ENCODE measurements at places on chromosomes 1 and 21.

- no peak for DNase-seq
These were observed 344.7 kb downstream of the DUSP10 start for GRCh38 chr1:221397141-221397540.

DNA sequence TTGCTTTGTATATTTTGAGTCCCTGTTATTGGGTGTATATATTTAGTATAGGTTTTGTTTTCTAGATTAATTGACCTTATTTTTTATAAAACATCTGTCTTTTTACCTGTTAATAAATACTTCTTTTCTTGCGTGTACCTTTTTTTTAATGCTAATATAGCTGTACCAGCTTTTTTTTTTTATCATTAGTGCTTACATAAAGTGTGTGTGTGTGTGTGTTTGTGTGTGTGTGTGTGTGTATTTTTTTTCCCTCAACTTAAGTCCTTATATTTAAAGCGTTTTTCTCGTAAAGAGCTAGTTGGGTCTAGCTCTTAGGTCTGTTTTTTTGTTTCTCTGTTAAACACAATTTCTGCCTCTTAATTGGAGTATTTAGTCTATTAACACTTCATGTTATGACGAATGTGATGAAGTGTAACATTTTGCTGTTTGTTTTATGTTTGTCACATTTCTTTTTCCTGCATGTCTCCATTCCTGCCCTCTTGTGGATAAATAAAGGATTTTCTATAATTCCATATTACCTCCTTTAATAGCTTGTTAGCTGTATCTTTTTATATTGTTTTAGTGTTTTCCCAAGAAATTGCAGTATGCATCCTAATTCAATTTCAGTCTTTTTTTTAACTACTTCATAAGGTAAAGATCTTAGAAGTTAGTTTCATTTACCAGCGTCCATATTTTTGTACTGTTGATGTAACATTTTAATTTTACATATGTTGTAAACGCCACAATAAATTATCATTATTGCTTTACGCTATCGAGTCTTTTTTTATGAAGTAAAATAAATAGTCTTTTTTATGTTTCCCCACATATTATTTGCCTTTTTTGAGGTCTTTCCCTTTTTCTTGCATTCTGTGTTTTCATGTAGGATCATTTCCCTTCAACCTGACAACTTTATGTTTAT is 4.3 kb downstream of the PRMT2 start:
- no peak for DNase-seq

- no peak for DNase-seq
These were observed 610 bp downstream of the SCYL3 start for GRCh38 chr1:169892927-169893644.

DNA sequence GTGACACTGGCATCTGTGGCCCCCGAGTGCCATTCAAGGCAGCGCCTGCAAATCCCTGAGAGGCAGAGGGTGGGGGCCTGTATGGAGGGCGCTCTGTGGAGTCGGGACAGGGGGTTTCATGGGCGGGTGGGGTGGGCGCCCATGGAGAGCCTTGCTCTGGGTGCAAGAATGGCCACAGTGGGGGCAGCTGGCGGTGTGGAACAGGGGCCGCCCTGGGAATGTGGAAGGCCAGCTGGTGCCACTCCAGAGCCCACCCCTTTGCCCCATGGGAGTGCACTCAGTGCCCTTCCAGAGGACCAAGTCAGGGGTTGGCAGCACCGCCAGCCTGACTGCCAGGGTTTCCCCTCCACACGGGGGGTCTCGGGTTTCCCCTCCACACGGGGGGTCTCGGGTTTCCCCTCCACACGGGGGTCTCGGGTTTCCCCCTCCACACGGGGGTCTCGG is 55.0 kb upstream of the TRAPPC10 start:
- DNase-seq: no peak

GRCh38 chr1:25615563-25616094 is 962 bp upstream of the MAN1C1 start:
- no peak for DNase-seq

DNA sequence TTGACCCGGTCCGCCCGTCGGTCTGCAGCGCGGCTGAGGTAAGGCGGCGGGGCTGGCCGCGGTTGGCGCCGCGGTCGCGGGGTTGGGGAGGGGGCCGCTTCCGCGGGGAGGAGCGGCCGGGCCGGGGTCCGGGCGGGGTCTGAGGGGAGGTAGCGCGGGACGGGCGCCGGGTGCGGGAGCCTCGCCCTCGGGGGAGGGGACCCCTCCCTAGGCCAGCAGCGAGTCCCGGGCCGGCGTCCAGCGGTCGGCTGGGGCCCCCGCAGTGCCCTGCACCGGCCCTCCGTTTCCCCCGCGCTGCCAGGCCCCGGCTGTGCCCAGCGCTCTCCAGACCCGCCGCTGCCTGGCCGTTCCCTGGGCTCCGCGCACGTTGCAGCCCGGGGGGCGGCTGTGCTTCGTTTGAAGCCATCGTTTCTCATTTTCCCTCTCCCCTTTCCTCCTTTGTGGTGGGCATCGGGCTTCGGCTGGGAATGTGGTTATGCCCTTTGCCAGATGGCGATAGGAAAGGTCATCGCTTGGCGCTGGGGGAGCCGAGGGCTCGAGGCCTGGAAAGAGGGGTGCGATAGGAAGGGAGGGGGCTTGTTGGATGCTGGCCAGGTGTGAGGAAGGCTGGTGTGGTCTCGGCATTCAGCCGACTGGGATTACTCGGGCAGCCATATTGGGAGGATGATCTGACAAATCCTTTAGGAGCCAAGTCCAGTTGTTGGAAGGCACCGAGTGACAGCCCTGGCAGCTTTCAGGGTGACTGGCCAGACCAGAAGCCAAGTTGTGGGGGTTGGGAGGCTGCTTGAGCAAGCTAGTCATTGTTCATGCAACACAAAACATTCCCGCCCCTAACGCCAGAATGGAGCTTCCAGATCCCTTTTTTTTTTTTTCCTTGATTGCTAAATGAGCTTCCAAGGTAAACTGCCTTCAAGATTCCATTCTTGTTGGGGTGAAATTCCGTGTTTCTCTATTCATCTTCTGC is 753 bp downstream of the KIF1B start:
- peak; percentile 90 for DNase-seq

GRCh38 chr1:212218911-212219310 is 66.3 kb upstream of the PPP2R5A start:
- DNase-seq: no peak

GRCh38 chr1:76901158-76901767 is 34.0 kb downstream of the ST6GALNAC5 start:
- peak; percentile 5 for DNase-seq

DNA sequence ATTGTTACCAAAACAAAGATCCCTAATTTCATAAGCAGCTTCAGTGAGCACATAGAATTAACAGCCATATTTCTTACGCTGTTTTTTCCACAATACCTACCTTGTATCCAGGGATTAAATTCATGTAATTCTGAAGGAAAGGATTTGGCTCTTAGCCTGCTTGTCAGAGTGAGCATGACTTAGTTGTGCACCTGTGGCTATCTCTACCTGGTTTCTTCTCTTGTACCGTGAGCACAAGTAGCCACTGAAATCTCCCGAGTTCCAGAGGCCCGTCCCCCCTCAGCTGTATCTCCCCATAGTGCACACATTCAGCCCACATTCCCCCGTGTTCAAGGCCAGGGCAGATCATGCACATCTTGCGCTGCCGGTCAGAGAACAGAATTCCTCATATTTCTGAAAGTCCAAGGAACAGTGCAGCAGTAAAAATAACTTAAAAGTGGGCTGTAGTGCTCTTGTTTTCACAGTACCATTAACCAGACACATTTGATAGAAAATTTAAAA is 2.3 kb downstream of the TENT5C start:
- DNase-seq: no peak

DNA sequence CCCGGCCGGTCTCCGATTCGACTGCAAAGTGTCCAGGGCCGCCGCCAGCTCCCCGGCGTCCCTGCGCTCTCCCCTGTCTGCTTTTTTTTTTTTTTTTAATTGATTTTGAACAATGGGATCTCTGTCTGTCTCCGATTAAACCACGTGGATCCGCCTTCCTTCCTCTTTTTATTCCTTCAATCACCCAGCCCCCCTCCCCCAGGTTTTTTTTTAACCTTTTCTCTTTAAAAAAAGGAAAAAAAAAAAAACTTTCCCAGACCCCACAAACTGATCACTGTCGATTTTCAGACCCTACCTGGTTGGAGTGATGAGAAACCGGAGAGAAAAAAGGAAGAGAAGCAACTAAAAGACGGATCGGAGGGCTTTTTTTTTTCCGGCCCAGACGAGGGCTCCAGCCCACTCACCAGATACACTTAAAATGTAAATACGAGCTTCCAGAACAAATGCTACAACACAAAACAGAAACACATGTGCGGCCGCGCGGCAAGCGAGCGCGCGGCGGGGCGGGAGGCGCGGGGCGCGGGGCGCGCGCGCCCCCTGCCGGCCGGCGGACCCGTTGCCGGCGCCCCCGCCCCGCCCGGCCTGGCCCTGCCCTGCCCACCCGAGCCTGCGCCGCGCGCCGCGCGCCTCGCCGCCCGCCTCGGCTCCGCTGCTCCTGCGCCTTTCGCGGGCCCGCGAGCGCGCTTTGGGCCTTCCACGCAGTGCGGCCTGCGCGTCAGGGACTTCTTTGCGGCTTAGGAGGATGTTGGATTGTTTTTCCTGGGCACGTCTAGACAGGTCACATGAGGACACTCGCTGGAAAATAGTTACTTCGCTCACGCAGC is at the start of gene RCC2:
RCC2 (minus strand) TSS at position 428 of the 824 bp plus-strand sequence. CDS start 1,163 bp downstream, outside the sequence.
- DNase-seq: peak; percentile 44

DNA sequence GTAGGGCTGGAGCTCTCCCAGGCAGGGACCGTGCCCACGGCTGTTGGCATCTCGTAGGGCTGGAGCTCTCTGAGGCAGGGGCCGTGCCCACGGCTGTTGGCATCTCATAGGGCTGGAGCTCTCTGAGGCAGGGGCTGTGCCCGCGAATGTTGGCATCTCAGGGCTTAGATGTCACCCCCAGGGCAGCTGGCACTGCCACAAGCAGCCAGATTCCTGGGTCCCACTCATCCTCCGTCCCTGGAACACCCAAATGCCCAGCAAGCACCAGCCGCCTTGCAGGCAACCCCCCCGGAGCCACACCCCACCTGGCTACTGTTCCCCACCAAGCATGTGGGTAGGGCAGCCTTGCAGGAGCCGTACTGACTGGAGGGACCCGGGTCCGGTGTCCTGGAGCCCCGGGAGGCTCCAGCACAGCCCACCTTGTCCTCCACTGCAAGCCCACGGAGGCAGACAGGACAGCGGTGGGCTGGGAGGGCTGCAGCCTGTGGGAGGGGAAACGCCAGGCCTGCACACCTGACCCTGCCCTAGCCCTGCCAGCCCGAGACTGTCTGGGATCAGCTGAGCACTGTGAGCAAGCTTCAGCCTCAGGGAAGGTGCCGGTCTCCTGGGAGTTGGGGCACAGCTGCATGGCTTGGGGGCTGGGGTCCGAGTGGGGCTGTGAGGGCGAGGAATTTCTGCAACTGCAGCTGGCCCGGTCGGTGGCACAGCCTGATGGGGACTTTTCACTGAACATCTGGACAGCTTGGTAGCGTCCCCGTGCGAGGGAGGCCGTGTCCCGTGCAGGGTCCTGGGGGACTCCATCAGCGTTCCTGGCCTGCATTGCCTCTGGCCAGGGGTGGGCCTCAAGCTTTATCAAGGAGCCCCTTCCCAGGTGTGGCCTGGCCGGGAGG is 53.6 kb downstream of the COL18A1 start:
- DNase-seq: no peak

- DNase-seq: no peak
These were observed 1.7 kb downstream of the PITHD1 start for GRCh38 chr1:23779826-23780371.

DNA sequence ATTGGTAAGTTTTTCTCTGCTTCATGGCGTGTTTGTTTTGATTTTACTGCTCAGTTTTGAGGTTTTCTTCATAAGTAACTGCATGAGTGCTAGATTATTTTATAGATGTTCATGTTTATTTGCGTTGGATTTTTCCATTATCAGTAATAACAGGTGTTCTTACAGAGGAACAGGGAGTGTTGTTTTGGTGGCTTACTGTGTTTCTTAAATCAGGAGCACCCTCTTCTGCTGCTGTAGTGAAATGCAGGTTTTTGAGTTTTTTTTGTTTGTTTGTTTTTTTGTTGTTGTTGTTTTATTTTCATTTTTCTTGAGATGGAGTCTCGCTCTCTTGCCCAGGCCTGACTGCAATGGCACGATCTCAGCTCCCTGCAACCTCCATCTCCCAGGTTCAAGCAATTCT is 32.6 kb downstream of the CTBS start:
- no peak for DNase-seq

- no peak for DNase-seq
These were observed 17.6 kb downstream of the RABIF start for GRCh38 chr1:202871367-202871766.

DNA sequence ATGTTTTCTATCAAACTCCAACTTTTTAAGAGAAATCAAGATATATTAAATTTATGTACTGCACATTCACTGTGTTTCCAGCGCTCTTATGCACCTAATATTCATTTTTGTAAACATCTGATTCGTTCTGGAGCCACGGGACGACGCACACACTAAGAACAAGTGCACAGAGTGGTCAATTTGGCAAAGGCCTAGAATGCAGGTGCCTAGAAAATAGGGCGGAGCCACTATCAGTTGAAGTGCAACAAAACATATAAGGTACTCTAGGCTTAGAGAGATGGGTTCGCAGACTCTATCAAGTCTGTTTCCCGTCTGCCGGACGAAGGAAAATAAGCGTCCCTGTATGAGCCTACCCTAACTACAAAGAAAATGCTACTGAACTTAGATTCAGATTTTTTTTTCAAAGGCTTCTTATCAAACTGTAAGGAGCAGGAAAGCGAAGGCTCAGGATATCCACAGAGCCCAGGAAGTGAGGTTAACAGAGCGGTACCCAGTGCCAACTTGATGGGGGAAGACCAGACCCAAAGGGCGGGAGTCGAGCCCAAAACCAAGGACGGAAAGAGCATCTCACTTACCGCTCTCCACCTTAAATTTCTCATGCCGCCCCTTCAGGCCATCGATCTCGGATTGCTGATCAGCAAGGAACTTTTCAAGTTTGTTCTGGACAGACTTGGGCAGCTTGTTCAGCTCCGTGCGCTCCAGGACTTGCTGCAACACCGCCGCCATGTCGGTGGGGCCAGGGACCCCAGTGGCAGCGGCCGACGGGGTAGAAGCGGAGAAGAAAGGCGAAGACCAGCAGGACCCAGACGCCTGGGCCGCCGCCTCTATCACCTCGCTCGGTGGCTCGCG is 526 bp downstream of the TPR start:
- DNase-seq: no peak

- no peak for DNase-seq
These were observed 10.2 kb upstream of the RAB29 start for GRCh38 chr1:205785446-205785845.

DNA sequence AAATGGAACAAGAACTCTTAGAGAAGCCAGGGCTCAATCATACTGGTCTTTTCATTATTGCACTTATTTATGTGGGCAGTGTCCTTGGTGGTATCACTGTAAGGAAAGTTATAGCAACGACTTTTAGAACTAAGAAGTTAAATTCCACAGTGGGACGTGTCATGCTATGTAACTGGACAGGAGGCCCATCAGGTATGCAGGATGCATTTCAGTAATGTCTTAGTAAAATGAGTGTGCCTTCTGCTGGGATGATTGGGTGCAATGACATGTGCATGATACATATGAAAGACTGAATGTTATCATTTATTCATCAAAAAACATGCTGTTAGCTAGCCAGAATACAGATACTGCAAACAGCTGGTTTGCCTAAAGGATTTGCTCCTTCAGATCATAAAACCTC is 6.9 kb upstream of the ATP1B1 start:
- no peak for DNase-seq
